Upper lobe of left lung (tissue), 6 donors: ENCODE measurements at places on chromosomes 3 and 15. TPM values are rescaled to one million over a fixed set of nuclear protein-coding genes. Genes with fewer than 3 reads are reported as not detected.

- H3K4me1 ChIP-seq: peaks cover 16% of the 10 kb centered on the region
- peaks cover 27% of the 10 kb centered on the region for H3K27me3 ChIP-seq
- H3K4me3 ChIP-seq: no peak overlapping the region
Measured at GRCh38 chr3:141055136-141055535, 4.0 kb downstream of the SPSB4 start.

The CBLB gene
- total RNA-seq: 30.5 TPM

GRCh38 chr3:49792371-49793150 lies 6.2 kb upstream of the IP6K1 start:
- no peak overlapping the region for H3K27ac ChIP-seq
- no peaks in the 10 kb centered on the region for H3K36me3 ChIP-seq
- H3K4me1 ChIP-seq: no peaks in the 10 kb centered on the region
- no peak for DNase-seq
- no peak overlapping the region for H3K4me3 ChIP-seq
- H3K27me3 ChIP-seq: no peaks in the 10 kb centered on the region

The SERPINI1 gene
- total RNA-seq: 3.8 TPM

- H3K27me3 ChIP-seq: no peaks in the 10 kb centered on the region
- H3K4me3 ChIP-seq: no peak overlapping the region
- no peak overlapping the region for H3K27ac ChIP-seq
- H3K4me1 ChIP-seq: no peaks in the 10 kb centered on the region
- no peaks in the 10 kb centered on the region for H3K36me3 ChIP-seq
Measured at GRCh38 chr3:128217702-128218547, 64.6 kb downstream of the EEFSEC start.

DNA sequence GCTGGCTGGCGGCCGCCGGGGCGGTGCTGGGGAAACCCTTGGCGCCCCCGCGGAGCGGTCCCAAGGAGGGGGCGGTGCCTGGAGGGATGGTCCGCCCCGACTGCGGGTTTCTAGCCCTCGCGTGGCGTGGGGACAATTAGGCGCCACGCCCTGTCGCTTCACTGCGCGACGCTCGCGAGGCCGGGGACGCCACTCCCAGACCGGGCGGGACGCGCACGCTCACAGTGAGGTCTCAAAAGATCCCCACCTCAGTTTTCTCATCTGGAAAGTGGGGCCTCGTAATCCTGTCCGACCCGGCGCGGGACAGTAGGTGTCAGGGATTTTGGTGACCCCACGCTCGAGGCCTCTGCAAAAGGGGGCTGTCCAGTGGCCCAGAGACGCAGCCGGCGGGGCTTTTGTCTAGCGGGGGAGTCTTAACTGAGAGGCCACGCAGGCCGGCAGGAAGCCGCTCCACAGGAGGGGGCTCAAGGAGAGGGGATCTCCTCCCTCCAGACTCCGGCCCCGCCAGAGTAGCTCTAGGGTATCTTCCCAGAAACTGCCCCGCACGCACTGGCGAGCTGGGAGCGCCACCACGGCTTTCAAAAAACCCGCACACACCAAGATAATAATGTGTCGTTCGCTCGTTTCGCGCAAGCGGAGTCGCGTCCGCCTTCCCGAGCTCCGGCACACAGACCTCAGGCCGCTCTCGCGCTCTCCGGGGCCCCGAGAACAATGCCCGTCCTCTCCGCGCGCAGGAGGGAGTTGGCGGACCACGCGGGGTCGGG lies 710 bp upstream of the CLK3 start:
- H3K27me3 ChIP-seq: no peaks in the 10 kb centered on the region
- H3K4me3 ChIP-seq: peak overlapping the region; percentile 74
- H3K4me1 ChIP-seq: peaks cover 28% of the 10 kb centered on the region
- peak; percentile 91 for DNase-seq
- peaks cover 10% of the 10 kb centered on the region for H3K36me3 ChIP-seq
- peak overlapping the region; percentile 95 for H3K27ac ChIP-seq
